ENCODE measurements at places on chromosomes 3 and 15. TPM values are rescaled to one million over a fixed set of nuclear protein-coding genes. Genes with fewer than 3 reads are reported as not detected.

Gene SUSD5
- total RNA-seq, result not detected

Gene COL6A5
- total RNA-seq, result not detected

GRCh38 chr3:15860014-15860934 is 62.5 kb upstream of the ANKRD28 start:
- DNase-seq, result peak; percentile 69

- peak; percentile 70 for DNase-seq
Observed at GRCh38 chr3:124887177-124887931, at the start of gene ITGB5. Gene ITGB5 (minus strand): TSS chr3:124887365. CDS start chr3:124887000, 365 bp downstream.

- peak; percentile 29 for DNase-seq
Observed at GRCh38 chr15:68578980-68579935, at the start of gene CORO2B. Gene CORO2B (plus strand): TSS chr15:68578993. CDS start chr15:68579263, 270 bp downstream.

DNA sequence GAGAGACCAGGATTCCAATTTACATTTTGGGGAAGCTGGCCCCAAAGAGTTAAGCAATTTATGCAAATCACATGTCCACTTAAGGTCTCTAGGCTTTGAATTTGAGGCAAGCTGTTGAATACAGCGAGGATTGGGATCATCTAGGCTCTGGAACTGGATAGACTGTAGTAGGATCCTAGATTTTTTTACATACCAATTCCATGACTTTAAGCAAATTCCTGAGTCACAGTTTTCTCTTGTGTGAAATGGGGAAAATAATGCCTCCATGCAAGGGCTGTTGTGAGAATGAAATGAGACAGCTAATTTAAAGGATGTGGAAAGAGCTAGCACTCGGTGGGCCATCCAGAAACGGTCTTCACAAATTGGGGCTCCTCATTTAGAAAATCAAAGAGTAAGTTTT is 103.4 kb downstream of the MINAR1 start:
- DNase-seq, result no peak

DNA sequence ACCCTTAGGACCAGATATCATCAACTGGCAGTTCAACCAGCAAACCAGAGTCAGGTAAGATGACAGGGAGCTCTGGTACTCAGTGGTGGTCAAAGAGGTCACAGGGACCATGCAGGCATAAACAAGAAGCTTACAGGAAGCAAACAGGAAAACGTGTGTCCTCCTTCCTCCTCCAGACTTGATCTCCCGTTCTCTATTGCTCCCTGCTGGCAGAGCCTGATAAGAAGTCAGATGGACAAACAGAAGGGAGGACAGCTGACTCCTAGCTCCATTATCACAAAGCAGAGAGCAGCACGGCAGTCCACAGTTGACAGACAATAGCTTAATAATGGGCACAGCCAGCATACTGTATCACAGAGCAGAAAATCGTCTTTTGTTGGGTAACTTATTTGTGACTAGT is 156.5 kb upstream of the SLC2A2 start:
- DNase-seq, result peak; percentile 65

- DNase-seq, result peak; percentile 36
Observed at GRCh38 chr3:24291646-24292045, 203.0 kb downstream of the THRB start.

DNA sequence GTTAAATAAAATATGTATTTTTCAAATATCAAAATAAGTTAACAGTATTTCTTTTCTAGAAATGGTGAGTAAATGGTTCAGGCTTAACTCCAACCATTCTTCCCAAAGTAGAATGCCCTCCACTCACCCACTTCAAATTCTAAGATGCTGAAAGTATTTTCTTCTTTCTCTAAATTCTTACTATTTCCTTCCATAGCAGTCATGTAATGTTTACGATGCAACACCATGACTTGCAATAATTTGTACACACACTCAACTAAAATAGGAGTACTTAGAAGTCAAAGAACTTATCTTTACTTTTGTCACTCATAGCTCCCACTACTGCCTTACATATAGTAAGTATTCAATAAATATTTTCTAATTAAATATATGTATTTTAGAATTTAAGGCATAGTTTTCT is 65.0 kb downstream of the AQR start:
- DNase-seq, result no peak

GRCh38 chr15:57345584-57345983 is 30.7 kb upstream of the CGNL1 start:
- DNase-seq, result peak; percentile 19
